ENCODE measurements at places on chromosomes 13 and 19.

DNA sequence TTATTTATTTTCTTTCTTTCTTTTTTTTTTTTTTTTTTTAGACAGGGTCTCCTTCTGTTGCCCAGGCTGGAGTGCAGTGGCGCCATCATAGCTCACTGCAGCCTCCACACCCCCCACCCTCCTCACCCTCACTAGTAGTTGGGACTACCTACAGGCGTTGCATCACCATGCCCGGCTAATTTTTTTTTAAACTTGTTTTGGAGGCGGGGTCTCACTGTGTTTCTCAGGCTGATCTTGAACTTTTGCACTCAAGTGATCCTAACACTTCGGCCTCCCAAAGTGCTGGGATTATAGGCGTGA is 33.6 kb downstream of the GJA3 start:
- no peak for DNase-seq

DNA sequence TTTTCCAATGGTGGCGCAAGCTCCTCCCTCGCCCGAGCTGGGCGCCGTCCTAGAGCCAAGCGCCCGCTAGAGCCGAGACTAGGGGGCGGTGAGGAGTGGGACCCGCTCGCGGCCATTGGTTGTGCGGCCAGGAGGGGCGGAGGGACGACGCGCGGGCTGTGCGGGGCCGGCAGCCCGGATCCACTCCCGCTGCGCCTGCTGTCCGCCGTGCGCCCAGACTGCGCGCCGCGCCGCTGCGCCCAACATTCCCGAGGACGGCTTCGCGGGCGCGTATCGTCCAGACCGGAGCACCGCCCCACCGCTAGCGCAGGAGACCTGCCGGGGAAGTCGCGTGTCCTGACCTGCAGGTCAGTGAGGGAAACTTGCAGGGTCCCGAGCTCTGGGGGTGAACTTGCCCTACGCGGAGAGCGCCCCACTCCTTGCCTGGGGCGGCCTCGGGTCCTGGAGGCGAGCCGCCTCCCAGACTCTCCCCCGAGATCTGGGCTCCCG is at the start of gene SERTM1:
TSS of gene SERTM1 (plus strand) at position 183 of the 489 bp plus-strand sequence. CDS start 21,059 bp downstream, outside the sequence.
- DNase-seq, result no peak

DNA sequence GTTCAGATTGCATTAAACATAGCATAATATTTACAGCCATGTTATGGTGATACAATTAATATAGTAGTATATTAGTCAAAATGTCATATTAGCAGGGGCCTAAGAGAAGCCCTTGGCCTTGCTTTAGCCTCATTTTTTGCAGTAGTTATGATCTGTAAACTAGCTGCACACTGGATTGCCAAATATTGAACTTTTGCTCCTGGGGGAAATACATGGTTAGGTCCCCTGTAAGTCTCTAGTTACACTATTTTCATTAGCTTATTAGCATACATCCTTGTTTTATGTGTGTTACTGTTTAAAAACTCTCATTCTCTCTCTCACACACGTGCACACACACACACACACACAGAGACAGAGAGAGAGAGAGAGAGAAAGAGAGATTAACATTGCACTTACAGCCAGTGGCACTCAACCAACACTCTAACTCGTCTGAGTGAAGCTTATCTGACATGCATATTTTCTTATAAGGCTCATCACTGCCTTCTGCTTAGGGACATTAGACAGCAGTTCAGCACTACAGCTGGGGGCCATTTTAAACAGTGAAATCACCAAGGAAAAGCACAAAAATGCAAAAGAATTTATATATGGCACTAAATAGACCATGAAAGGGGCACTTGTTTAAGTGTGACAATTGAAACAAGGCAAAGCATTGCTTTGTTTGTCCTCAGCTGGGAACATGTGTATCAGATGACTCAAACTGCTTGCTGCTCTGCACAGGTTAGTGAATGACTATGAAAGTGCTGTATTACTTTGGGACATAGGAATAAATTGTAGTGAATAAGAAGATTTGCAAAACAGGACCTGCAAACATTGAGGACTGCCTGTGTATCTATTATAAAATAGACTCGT is 278.7 kb downstream of the GPC6 start:
- no peak for DNase-seq

DNA sequence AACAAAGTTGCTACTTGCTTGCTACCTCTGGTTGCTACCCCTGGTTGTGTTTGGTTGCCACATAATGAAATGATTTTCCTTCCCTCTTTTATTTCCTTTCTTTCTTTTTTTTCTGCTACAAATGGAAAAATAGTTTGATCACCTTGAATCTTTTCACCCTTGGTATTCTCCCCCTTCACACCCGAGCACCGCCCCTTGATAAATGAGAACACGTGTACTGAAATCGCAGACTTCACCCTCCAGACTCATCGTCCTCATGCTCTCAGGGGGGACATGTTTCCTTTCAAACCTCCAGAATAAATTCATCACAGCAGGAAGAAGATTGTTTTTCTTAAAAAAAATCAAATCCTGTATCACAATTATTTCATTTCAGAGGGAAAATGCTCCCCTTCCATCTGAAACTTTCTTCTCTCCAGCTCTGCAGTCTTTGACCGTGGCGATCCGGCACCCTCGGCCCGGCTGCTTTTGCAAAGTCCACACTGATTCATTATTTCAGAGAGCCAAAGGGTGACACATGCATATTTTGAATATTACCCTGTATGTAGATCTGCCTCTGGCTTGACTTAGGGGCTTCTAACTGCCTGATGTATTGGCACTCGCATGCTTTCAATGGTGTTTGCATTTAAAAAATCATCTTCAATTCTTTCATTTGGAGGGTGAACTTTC is 222.6 kb upstream of the MAB21L1 start:
- DNase-seq, result no peak
